Astrocyte of the spinal cord (primary cell): ENCODE measurements at places on chromosomes 7 and 10.

GRCh38 chr10:101008823-101009423 is 9.3 kb downstream of the LZTS2 start:
- no peak for DNase-seq

- DNase-seq = no peak
Measured at GRCh38 chr7:134184767-134185166, 57.6 kb downstream of the LRGUK start.

DNA sequence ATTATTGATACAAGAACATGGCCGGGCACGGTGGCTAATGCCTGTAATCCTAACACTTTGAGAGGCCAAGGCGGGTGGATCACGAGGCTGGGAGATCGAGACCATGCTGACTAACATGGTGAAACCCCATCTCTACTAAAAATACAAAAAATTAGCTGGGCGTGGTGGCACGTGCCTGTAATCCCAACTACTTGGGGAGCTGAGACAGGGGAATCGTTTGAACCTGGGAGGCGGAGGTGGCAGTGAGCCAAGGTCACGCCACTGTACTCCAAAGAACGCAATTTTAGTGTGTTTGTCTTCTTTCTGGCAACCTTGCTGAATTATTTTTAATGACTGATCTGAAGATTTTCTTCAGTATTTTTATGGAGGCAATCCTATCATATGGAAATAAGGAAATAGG is 46.2 kb downstream of the IDE start:
- DNase-seq = no peak

GRCh38 chr10:74022926-74023629 is 25.2 kb downstream of the VCL start:
- DNase-seq = no peak

DNA sequence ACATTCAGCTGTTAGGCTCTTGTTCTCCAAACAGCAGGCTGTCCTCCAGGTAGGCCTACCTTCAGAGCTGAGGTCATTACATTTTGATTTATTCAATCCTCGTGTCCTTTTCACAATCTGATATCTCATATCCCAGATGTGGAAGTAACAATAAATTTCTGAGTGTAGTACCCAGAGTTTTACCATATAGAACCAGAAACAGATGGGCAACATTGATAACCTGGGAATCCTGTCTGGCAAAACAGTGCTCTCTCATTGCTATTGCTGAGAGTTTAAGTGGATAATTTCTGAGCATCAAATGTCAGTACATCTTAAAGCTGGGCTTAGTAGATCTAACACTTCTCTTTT is 1007.8 kb downstream of the REEP3 start:
- DNase-seq = no peak

GRCh38 chr10:37478381-37478780 is 353.0 kb downstream of the ANKRD30A start:
- DNase-seq = no peak

GRCh38 chr7:1027242-1028043 is 16.9 kb upstream of the GPR146 start:
- DNase-seq = peak; percentile 45

DNA sequence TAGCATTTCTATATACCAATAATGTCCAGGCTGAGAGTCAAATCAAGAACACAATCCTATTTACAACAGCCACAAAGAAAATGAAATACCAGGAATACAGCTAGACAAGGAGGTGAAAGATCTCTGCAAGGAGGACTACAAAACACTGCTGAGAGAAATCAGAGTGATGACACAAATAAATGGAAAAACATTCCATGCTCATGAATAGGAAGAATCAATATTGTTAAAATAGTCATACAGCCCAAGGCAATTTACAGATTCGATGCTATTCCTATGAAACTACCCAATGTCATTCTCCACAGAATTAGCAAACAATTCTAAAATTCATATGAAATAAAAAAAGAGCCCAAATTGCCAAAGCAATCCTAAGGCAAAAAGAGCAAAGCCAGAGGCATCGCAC is 116.8 kb upstream of the ZNF32 start:
- DNase-seq = no peak

DNA sequence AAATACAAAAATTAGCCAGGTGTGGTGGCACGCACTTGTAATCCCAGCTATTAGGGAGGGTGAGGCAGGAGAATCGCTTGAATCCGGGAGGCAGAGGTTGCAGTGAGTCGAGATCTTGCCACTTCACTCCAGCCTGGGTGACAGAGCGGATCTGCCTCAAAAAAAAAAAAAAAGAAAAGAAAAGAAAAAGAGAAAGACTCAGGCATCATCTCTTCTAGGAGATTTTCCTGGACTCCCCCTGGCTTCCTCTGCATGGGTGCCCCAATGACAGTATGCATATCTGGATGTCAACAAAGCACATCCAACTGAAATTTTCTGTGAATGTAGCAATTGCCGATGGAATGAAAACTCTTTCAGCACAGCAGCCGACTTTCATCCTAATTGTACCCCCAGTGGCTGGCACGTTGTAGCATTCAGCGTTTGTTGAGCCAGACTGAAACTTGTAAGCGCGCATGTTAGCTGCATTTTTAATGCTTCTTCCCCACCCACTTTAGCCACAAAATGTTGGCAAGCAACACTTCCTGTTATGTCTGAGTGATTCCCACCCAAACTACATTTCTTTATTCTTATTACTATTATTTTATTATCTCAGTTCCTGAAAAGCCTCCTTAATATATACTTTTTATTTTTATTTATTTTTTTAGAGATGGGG is 70.2 kb downstream of the PRTFDC1 start:
- peak; percentile 73 for DNase-seq

- peak; percentile 93 for DNase-seq
Measured at GRCh38 chr10:31004611-31005193, 27.0 kb downstream of the ZNF438 start.

DNA sequence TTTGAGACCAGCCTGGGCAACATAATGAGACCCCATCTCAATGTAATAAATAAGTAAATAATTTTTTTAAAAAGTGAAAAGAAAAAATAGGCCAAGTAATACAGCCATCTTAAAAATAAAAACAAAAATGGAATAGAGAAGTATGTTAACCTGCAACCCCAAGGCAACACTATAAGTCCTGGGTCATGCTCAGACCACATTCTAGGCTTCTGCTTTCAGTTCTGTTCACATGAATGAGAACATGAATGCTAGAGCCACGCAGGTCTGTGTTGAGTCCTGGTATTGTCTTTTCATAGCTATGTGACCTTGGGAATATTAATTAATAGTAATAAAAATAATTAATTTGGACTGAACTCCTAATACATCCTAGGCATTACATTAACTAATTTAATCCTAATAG is 284.0 kb downstream of the AUTS2 start:
- no peak for DNase-seq

- no peak for DNase-seq
Measured at GRCh38 chr10:30984563-30985328, 46.9 kb downstream of the ZNF438 start.

- DNase-seq = no peak
Measured at GRCh38 chr10:96366508-96366907, 7.7 kb upstream of the OPALIN start.

DNA sequence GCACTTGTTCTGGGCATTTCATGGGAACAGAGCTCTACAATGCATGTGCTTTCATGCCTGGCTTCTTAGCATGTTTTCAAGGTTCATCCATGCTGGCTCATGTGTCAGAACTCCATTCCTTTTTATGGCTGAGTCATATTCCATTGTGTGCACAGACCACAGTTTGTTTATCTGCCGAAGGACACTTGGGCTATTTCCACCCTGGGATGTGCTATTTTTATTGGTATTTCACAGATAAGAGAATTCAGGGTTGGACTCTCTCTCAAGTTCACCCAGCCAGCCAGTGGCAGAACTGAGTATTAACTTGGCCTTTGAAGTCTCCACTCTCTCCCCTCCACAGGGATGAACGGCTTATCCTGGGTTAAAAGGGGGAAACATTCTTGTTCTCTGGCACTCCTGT is 190.7 kb upstream of the GPR26 start:
- no peak for DNase-seq

GRCh38 chr10:114795039-114795438 is 26.5 kb upstream of the FHIP2A start:
- DNase-seq = no peak

DNA sequence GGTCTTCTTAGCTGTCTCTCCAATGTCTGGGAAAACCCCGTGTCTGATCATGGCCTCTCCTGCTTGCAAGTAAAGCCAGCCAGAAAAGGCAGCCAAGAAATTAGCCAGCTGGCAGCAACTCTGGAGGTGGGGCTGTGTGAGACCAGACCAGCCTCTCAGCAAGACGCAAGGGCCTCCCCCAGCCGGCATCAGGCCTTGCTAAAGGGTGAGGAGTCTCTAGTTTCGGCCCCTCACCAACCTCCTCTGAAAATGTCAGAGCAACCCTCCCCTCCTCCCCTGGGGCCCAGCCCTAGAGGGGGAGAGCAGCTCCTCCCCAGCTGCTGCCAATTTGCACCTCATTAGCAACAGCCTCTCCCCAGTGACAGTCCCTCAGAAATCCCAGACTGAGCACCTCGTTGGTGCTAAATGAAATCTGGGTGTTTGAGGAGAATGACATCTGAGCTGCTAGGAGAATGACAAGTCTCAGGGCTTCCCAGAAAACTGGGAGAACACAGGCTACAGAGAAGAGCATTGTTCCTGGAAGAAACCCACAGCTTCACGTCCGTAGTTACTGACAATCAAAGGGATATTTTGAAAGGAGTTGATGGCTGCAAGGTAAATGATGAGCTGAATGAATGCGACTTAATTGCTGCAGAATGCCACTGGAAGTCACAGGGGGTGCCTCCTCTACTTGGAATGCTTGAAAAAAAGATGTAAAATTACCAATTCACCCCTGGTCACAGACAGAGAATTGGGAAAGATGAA is 25.9 kb downstream of the DGKI start:
- DNase-seq = peak; percentile 76

DNA sequence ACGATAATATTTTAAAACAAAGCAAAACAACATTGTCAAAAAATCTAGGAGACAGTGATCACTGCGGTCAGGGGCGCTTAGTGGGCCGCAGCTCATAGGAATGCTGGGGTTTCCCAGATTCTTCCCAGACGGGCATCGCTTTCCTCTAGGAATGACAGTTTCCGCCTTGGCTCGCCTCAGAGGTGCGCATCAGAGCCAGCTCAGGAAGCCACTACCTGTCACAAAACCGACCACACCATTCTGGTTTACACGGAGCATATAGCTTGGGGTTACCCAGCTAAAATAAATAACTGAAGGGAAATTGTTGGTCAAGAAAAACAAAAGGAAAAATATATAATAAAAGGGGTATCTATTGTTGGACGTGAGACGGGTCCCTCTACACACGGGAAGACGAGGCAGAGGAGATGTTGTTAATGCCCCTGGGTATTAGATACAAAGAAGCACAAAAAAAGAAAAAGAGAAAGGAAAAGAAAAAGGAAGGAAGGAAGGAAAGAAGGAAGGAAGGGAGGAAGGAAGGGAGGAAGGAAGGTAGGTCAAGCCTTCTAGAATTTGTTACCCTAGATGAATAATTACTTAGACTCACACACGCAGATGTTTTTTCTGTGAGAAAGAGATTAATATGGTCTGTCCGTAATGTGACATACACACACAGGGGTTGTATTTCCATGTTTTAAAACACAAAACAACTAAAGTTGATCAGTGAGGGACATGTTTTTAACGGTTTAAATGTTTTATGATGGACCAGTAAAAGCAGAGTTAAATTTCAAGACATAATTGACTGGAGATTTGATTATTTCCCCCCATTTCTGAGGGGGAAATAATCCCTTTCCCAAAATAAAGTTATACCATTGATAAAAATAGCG is 292.4 kb upstream of the NFE2L3 start:
- no peak for DNase-seq

DNA sequence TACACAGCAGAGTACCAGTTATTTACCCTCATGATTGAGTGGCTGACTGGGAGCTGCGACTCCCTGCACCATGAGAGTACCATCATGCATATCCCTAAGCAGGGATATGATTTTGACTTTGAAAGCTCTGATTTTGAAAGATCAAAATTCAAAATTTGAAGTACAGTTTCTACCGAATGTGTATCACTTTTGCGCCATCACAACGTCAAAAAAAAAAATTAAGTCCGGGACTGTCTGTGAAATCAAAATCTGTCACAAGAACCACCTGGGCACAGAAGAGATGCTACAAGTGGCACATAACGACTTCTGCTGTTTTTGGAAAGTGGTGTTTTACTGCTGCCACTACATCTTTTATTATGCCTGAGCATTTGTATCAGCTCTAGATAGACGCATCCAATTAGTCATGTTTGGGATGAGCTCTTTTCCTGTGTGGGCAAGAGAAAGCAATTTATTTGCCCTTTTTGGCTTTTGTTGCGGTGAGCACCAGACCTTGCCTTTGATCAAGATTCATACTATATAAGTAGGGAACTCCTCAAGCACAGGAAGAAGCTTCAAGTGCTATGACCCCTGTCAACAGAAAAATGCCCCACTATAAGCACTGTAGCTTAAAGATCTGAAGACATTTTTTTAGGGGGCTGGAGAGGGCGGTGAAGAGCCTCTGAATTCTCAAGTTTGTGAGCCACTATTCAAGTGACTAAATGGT is 10.7 kb downstream of the MTPN start:
- DNase-seq = no peak

GRCh38 chr10:96470116-96470743 is 43.5 kb downstream of the TLL2 start:
- DNase-seq = peak; percentile 29

DNA sequence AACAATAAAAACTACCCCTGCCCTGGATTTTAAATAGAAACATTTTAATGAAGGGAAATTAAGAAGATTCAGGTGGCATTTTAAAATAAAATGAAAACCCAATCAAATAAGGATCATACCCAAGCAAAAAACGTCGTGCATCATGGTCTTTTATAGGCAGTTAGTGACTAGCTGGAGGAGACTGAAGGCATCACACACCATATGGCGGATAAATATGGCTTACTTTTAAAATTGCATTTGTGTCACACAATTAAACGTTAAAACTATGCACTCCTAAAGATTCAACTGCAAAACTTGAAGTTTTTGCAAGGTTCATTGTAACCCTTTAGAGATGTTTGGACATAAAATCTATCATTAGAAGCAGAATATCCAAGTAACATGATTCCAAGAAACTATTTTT is 200.1 kb upstream of the NRG3 start:
- no peak for DNase-seq

- DNase-seq = peak; percentile 96
Measured at GRCh38 chr7:81298951-81299666, 380.3 kb upstream of the SEMA3C start.
